H54 (cell line): ENCODE measurements at places on chromosomes 1 and 21.

GRCh38 chr1:205118752-205119151 is 3.0 kb downstream of the RBBP5 start:
- DNase-seq: no peak

DNA sequence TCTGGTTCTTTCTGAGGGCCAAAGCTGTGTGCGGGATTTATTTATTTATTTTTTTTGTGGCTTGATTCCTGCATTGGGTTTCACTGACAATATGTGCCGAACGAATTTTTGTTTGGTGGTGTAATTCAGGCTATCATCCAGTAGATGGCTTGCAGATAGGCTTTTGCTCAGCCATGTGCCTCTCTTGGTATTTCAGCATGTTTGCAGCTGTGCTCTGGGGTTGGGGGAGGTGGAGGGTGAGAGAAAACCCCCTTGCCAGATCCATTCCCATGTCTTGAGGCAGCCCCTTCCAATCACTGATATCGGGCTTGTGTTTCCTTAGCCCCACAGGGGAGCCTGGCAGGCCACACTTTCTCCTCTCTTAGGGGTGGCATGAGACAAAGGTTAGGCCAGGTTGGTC is 302.4 kb downstream of the PTGER3 start:
- DNase-seq: no peak

GRCh38 chr21:44557491-44558328 is 885 bp downstream of the KRTAP10-3 start:
- no peak for DNase-seq

- no peak for DNase-seq
These were observed 351.2 kb downstream of the MATN1 start for GRCh38 chr1:30371888-30372791.

GRCh38 chr1:115413208-115413607 is 75.2 kb upstream of the NGF start:
- DNase-seq: no peak

DNA sequence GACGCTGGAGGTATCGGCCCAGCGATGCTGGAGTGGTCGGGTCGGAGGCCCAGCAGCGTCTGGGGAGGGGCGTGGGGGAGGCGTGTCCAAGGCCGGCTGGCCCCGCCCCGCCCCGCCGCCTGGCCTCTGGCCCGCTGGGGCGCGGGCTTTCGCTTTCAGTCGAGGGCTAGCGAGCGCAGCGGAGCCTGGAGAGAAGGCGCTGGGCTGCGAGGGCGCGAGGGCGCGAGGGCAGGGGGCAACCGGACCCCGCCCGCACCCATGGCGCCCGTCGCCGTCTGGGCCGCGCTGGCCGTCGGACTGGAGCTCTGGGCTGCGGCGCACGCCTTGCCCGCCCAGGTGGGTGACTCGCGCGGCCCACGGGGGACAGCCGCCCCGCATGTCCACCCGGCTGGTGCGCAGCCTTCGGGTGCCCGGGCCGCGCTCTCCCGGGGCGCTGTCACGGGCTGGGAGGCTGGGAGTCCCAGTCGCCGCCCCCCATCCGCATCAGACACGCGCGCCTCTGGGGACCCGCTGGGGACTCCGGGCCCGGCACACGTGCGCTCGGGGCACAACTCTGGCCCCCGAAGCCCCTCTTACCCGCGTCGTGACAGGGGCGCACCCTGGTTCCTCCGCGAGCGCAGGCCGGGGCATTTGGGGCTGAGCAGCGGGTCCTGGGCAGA is at the start of gene TNFRSF1B:
TNFRSF1B (plus strand) TSS at position 158 of the 659 bp plus-strand sequence; CDS start at position 259, 101 bp downstream.
- no peak for DNase-seq

GRCh38 chr1:208497866-208498541 is 253.8 kb upstream of the PLXNA2 start:
- DNase-seq: no peak

DNA sequence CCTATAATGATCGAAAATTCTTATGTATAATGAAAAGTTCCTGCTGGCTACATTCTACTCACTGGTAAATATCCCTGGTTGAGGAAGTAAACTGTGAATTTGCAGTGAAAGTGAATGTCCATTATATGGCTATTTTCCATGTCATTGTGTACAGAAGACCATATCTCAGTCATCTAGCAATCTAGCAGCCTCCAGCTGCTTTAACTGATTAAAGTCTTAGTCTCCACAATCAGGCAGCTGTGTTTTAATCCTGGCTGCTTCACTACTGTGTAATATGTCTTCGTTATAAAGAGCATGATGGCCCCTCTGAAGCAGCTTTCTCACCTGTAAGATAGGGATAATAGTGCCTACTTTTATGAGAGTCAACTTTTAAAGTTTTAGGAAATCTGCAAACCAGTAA is 11.4 kb downstream of the CLCA2 start:
- DNase-seq: no peak

DNA sequence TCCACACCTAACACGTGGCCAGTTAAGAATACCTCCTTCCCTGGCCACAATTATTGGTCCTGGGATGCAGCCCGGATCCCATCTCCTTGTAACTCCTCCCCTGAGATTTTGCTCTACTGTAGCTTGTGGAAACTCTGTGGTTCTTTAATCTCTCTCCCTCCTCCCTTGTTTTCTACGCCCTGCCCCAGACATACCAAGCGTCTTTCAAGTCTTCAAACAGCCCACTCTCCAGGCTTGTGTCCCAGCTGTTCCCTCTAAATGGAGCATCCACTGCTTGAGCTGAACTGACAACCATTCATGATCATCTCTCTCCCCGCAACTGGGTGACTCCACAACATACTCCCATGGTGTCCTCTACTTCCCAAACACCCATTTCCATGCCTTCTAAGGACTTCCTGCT is 111.6 kb downstream of the SIPA1L2 start:
- DNase-seq: no peak

DNA sequence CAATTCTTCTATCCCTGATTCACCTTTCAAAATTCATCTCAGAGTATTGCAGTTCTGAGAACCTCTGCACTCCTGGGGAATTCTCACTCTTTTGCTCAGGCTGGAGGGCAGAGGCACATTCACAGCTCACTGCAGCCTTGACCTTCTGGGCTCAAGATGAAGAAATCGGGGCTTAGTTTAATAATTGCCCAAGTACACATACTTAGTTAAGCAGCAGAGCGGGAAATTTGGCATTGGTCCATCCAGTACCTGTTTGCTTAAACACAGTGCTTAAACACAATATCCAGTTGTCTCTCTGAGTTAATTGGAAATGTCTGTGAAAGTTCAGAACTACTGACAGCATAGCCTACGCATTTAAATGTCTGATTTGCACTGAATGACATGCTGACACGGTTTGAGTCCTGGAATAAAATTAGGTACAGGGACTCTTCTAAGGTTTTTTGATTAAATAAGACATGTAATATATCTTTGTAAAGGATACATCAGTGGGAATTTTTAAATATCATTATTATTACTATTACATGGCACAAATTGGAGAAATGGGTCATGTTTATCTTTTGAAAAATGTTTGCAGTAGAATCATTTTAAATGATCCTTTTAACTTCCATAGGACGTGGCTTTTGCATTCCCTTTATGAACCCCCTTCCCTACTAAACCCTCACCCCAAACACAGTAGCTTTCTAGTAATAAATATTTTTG is 337.4 kb downstream of the SRGAP2C start:
- no peak for DNase-seq

DNA sequence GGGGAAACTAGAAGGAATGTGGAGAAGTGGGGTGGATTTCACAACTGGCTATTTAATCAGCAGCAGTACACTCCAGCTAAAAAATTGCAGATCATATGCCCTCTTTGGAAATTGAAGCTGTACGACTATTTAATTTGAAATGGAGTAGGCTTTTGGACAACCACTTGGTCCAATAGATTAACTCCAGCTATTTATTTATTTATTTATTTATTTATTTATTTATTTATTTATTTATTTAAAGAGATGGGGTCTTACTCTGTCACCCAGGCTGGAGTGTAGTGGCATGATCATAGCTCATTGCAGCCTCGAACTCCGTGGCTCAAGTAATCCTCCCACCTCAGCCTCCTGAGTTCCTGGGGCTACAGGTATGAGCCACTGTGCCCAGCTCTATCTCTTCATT is 312.3 kb downstream of the KCNH1 start:
- DNase-seq: no peak
